Activated CD8-positive, alpha-beta memory T cell treated with anti-CD3 and anti-CD28 coated beads, Interleukin-2, amount 50 U/mL, for 4 hours (primary cell): ENCODE measurements at places on chromosomes 13 and 19.

DNA sequence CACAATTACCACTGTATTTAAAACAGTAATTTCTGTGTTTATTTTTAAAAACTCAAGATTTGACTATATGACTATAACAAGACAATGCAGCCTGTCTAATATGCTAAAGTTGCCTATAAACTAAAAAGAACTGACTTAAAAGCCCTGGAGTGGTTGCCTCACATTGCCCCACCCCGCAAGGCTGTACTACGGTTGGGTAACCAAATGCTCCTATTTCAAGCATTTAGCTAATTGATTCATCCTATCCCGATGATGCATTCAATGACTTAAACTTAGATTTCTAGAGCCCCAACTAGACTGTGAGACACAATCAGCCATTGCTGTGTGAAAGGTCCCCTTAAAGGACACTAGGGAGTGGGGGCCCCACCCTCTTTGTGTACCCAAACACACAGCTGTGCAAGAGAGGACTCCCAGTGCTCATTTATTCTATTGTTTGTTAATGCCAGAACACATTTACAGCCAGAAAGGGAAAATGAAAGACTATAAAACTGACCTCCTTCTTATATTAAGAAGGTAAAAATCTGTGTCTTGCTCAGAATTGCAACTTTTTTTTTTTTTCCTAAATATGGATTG is 66.9 kb downstream of the MIPEP start:
- no peak for DNase-seq

DNA sequence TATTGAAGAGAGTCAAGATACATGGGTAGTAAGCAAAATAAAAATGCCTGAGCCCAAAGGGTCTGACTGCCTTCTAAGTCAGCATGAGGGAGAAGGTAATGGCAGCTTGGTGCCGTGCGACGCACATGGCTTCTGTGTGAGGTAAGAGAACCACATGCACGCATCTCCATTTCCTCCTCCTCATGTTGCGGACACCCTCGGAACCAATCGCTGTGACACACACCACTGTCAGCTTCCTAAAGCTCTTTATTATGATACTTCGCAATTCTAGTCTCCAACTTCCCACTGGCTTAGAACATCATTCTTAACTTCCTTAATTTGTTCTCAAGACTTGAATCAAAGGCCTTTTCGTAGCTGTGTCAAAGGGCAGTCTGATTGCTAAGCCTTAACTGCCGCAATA is 170.1 kb downstream of the OXGR1 start:
- no peak for DNase-seq

DNA sequence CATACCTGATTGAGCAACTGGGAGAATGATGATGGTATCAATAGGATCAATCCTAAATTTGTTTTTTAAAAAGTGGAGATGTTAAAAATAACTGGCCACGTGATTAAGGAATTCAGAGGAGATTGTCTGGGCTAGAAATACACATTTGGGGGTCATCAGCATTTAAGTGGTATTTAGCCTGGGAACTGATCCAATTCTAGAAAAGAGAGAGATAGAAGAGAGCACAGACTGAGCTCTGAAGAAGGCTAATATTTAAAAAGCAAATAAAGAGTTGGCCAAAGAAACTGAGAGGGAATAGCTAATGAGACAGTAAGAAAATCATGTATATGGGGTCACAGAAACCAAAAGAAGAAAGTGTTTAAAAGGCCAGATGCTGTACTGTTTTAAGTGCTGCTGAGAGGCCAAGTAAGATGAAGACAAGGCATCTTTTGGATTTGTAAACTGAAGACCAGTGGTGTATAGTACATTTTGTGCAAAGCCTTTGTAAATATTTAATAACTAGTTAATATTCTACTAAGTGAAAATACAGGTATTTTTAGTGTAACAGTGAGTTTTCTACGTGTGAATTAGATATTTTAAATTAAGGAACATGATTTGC is 40.2 kb downstream of the UBL3 start:
- no peak for DNase-seq

DNA sequence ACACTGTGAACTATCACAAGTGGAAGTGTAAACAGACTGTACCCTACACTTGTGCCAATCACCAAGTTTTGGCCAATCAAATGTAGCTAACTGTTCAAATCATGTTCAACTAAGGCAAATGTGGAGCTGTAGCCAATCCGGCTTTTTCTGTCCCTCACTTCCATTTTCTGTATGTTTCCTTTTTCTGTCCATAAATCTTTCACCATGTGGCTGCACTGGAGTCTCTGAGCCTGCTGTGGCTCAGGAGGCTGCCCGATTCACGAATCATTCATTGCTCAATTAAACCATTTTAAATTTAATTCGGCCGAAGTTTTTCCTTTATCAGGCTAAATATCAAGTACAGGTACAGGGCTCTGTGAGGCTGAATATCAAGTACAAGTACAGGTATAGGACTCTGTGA is 216.5 kb downstream of the RFC3 start:
- DNase-seq, result no peak

GRCh38 chr13:39788102-39788501 is 132.6 kb downstream of the COG6 start:
- no peak for DNase-seq

GRCh38 chr13:27774169-27774568 is 18.1 kb upstream of the GSX1 start:
- no peak for DNase-seq

DNA sequence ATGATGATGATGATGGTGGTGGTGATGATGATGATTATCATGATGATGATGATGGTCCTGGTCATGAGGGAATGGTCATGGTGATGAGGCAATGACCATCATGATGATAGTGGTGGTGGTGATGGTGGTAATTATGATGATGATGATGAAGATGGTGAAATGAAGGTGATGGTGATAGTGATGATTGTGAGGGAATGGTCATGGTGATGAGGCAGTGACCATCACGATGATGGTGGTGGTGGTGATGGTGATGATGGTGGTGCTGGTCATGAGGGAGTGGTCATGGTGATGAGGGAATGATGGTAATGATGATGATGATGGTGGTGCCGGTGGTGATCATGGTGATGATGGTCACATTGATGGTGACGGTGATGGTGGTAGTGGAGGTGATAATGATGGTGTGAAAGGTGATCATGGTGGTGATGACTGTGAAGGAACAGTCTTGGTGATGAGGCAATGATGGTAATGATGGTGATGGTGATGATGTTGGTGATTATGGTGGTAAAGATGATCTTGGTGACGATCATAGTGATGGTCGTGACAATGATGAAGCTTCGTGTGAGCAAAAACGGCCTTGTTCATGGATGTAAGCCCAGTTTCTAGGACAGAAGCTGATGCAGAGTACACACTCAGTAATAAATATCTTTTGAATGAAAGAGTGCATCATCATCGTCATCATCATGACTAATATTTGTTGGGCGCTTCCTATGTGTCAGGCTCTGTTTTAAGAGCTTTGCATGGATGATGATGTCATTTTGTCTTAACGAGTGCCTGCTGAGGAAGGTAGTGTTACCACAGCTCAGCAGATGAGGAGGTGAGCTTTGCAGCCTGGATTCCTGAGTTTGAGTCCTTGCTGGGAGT is 17.3 kb downstream of the SBK2 start:
- DNase-seq, result no peak

DNA sequence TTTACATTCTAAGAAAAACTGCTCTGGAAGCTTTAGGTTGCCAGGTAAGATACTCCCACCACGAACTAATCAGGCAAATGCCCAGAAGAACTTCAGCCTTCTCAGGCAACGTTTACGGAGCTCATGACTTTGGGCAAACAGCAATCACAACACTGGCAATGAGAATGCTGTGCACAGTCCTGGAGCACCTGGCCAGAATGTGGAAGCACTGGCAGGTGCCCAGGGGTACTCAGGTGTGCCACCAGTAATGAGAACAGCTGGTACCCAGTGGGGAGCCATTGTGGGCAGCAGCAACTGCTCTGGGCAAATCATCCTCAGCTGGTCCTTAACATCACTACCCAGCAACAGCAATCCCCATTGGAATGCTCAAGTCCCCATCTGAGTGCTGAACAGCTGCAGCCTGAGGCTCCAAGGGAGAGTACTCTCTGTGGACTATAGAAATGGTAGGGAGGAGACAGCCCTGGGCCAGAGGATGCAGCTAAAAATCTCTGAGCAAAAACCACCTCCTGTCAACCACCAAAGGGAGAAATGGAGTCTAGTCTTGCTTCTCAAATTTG is 210.0 kb downstream of the FOXO1 start:
- no peak for DNase-seq

DNA sequence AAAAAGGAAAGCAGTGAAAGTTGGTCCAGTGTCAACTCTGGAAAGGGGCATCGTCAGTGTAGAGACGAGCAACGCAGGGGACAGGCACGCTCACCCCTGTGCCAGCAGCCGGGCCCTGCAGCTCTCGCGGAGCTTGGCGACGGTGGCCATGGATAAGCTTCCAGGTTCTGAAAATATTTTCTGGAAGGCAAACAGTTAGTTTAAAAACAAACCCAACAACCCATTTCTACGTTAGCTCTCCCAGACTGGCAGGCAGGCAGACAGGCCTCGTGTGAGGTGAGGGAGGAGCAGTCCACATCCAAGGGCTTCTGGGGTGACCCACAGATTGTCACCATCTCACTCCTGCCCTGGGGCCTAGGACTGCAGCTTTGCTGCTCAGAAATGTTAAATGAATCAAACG is 27.4 kb downstream of the LAMP1 start:
- DNase-seq, result no peak

- DNase-seq, result no peak
Measured at GRCh38 chr19:49340069-49340864, 5.1 kb downstream of the CD37 start.

GRCh38 chr13:63435667-63436324 is 2020.1 kb upstream of the PCDH20 start:
- no peak for DNase-seq

- DNase-seq, result no peak
Measured at GRCh38 chr19:19145281-19145680, 7.0 kb upstream of the TMEM161A start.

- DNase-seq, result no peak
Measured at GRCh38 chr13:31697290-31697689, 42.0 kb upstream of the RXFP2 start.
